Effector memory CD4-positive, alpha-beta T cell (primary cell): ENCODE measurements at places on chromosomes 5 and 9.
A peak's percentile ranks its signal among the peaks of the same experiment; 100 is the strongest.

GRCh38 chr5:60945813-60946187 lies 795 bp downstream of the NDUFAF2 start:
- no peaks in the 10 kb centered on the region for H3K27me3 ChIP-seq
- peak overlapping the region; percentile 75 for H3K4me3 ChIP-seq
- H3K27ac ChIP-seq: peak overlapping the region; percentile 59
- DNase-seq: no peak
- H3K4me1 ChIP-seq: peaks cover 4% of the 10 kb centered on the region

- no peaks in the 10 kb centered on the region for H3K4me1 ChIP-seq
- no peak for DNase-seq
- H3K36me3 ChIP-seq: no peaks in the 10 kb centered on the region
Measured at GRCh38 chr9:34446468-34446891, 11.9 kb downstream of the FAM219A start.

GRCh38 chr9:138051586-138052321 lies 174.2 kb downstream of the CACNA1B start:
- no peaks in the 10 kb centered on the region for H3K4me1 ChIP-seq
- H3K36me3 ChIP-seq: no peaks in the 10 kb centered on the region
- no peak overlapping the region for H3K4me3 ChIP-seq
- no peak overlapping the region for H3K27ac ChIP-seq

- DNase-seq: no peak
- H3K36me3 ChIP-seq: no peaks in the 10 kb centered on the region
- H3K27me3 ChIP-seq: no peaks in the 10 kb centered on the region
- no peak overlapping the region for H3K4me3 ChIP-seq
Measured at GRCh38 chr5:14086261-14086660, 56.9 kb upstream of the TRIO start.

- H3K27me3 ChIP-seq: no peaks in the 10 kb centered on the region
- no peaks in the 10 kb centered on the region for H3K36me3 ChIP-seq
- no peak overlapping the region for H3K27ac ChIP-seq
- no peaks in the 10 kb centered on the region for H3K4me1 ChIP-seq
- H3K4me3 ChIP-seq: no peak overlapping the region
- DNase-seq: no peak
Measured at GRCh38 chr9:76322810-76323209, 71.4 kb downstream of the RFK start.

GRCh38 chr5:166004006-166004405 lies 2287.4 kb upstream of the WWC1 start:
- no peak overlapping the region for H3K4me3 ChIP-seq
- DNase-seq: no peak
- H3K27me3 ChIP-seq: no peaks in the 10 kb centered on the region
- H3K4me1 ChIP-seq: no peaks in the 10 kb centered on the region
- H3K27ac ChIP-seq: no peak overlapping the region
- H3K36me3 ChIP-seq: no peaks in the 10 kb centered on the region

DNA sequence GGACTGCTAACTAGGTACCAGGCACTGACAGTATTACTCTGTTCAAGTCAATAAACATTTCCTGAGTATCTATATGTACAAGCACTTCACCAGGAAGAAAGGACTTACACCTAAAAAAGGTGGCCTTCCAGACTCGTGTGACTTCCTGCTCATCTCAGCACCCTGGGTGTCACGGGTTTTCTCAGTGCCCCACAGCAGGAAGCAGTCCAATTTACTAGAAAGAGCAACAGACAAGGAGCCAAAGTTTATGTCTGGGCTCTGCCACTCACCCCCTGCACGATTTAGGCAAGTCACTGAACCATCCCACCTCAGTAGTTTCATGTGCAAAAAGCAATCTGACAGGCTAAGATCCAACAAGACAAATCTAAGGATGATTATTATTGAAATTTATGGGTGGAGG lies 92.4 kb downstream of the TMEM215 start:
- no peak overlapping the region for H3K27ac ChIP-seq
- H3K4me3 ChIP-seq: no peak overlapping the region
- H3K4me1 ChIP-seq: no peaks in the 10 kb centered on the region
- no peaks in the 10 kb centered on the region for H3K27me3 ChIP-seq
- no peak for DNase-seq

- no peaks in the 10 kb centered on the region for H3K4me1 ChIP-seq
- H3K4me3 ChIP-seq: no peak overlapping the region
- no peaks in the 10 kb centered on the region for H3K36me3 ChIP-seq
- H3K27me3 ChIP-seq: peaks cover 4% of the 10 kb centered on the region
- H3K27ac ChIP-seq: no peak overlapping the region
- DNase-seq: no peak
Measured at GRCh38 chr9:19516348-19516747, 107.5 kb downstream of the ACER2 start.

DNA sequence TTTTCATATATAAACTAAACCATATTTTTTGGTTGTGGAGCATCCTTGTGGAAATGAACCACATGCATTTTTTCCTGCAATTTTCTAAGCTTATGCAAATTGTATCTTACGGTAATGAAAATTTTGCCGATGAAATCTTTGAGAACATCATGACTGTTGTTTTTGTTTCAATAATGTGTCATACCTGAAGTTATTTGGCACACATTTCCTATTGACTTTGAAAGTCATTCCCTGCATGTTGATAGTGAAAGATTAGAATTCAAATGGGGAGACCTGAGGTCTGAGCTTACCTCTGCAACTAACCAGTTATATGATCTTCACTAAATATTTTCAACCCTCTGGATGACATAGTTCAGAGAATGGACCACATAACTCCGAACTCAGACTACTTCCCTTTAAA lies 88.5 kb downstream of the PRR16 start:
- no peaks in the 10 kb centered on the region for H3K4me1 ChIP-seq
- no peaks in the 10 kb centered on the region for H3K27me3 ChIP-seq
- no peaks in the 10 kb centered on the region for H3K36me3 ChIP-seq
- DNase-seq: no peak
- no peak overlapping the region for H3K4me3 ChIP-seq

DNA sequence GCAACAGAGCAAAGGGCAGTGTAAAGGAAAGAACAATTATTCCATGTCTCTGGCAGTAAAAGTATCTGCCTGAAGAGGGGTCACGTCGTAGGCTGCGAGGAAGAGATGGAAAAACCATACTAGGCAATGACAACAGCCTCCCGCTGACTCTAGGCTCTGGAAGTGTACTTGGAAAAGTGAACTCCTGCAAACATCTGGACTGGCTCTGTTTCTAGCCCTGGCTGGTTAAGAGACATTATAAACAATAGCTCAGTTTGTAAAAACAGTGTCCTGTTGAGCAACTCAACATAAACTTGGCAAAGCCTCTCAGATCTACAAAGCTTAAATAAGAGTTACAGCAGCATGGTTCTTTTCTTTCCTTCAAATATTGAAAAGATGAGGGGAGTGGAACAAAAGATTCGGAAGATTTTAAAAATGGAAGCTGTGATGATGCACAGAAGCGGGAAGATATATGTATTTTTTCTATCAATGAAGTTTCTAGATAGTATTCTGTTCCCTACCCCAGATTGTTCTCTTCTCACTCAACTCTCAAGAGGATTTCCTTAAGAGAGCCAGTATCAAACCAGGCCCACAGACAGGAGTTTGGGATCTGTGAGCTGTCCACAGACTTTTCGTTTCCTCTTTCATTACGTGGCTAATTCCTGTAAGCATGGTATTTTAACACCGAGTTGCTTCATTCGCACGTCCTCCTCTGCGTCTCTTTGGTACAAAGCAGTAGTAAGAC lies 79.4 kb downstream of the SPTLC1 start:
- H3K4me1 ChIP-seq: no peaks in the 10 kb centered on the region
- H3K36me3 ChIP-seq: peaks cover 44% of the 10 kb centered on the region
- DNase-seq: no peak

DNA sequence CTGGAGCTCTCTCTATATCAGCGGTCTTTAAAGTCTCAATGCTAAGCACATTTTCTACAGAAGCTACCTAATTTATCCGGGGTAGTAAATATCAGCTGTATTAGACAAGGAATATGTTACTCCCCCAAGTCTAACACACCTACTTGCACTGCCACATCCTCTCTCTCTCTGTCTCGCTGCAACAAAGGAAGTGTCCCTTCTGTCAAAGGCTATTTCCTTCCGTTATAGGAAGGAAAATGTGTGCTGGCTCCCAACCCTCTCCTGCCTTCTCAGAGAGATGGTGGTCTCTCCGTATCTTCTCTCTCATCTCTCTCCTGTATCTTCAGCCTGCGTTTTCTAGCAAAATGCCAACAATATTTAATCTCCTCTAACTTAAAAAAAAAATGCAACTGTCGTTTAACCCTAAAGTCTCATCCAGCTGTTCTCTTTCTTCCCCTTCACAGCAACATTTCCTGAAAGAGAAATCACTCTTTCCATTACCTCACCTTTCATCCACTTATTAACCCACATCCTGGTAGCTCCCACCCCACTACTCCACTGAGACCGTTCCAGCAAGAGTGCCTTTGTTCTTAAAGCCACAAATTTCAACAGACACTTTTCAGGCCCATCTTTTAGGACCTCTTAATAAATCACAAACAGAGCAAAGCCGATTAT lies 2.3 kb downstream of the TTF1 start:
- H3K27ac ChIP-seq: peak overlapping the region; percentile 19
- H3K4me3 ChIP-seq: no peak overlapping the region
- H3K4me1 ChIP-seq: peaks cover 16% of the 10 kb centered on the region
- H3K27me3 ChIP-seq: no peaks in the 10 kb centered on the region

DNA sequence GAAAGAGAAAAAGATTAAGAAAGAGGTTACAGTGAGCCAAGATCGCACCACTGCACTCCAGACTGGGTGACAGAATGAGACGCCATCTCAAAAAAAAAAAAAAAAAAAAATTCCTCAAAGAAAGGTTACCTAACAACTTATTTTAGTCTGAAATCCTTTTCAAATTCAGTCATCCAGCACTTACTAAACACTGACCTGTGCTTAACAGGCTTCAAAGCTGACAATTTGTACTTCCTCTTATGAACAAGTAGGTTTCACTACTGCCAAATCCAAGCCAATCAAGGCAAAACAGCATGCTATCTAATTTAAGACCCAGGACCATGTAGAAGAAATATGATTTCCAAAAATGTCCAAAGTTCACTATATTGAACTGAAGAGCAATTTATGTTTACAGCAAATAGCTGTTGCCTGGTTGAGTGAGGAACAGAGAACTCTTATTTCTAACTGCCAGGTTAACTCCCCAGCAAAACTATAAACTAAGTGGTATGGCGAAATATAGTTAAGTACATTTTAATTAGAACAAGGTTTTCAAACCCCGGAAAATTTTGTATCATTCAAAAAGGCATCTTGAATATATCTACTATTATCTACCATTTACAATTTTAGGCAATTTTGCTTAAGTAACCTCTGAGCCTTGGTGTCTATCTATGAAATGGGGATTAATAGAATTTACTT lies 13.4 kb downstream of the PWWP2A start:
- peaks cover 12% of the 10 kb centered on the region for H3K36me3 ChIP-seq
- H3K27ac ChIP-seq: no peak overlapping the region
- DNase-seq: no peak
- H3K4me1 ChIP-seq: no peaks in the 10 kb centered on the region
- H3K27me3 ChIP-seq: no peaks in the 10 kb centered on the region
- no peak overlapping the region for H3K4me3 ChIP-seq

DNA sequence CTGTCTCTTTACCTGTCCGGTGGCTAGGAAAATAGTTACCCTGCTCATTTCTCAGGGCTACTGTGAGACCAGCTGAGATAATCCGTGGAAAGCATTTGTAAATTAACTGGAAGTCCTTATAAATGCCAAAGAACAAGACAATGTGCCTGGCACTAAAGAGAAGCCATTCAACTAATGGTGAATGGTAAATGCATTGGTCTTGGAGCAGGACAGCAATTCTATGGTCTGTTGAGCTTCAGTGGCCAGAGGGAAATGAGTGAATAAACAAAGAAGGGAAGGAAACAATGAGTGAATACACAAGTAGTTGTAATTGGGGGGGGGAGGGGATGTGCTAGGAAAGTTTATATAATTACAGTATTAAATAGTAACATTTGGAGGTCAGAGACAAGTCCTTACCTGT lies 353.6 kb downstream of the SEMA5A start:
- DNase-seq: no peak
- no peaks in the 10 kb centered on the region for H3K4me1 ChIP-seq
- H3K27me3 ChIP-seq: no peaks in the 10 kb centered on the region
- no peaks in the 10 kb centered on the region for H3K36me3 ChIP-seq

GRCh38 chr5:102937894-102938293 lies 182.0 kb downstream of the GIN1 start:
- no peaks in the 10 kb centered on the region for H3K27me3 ChIP-seq
- no peak overlapping the region for H3K4me3 ChIP-seq
- no peaks in the 10 kb centered on the region for H3K4me1 ChIP-seq
- no peaks in the 10 kb centered on the region for H3K36me3 ChIP-seq
- no peak overlapping the region for H3K27ac ChIP-seq

GRCh38 chr9:6049798-6050197 lies 34.4 kb upstream of the RANBP6 start:
- DNase-seq: no peak
- H3K4me3 ChIP-seq: no peak overlapping the region
- H3K27me3 ChIP-seq: no peaks in the 10 kb centered on the region
- no peak overlapping the region for H3K27ac ChIP-seq
